ENCODE measurements at places on chromosomes 3 and 15.

DNA sequence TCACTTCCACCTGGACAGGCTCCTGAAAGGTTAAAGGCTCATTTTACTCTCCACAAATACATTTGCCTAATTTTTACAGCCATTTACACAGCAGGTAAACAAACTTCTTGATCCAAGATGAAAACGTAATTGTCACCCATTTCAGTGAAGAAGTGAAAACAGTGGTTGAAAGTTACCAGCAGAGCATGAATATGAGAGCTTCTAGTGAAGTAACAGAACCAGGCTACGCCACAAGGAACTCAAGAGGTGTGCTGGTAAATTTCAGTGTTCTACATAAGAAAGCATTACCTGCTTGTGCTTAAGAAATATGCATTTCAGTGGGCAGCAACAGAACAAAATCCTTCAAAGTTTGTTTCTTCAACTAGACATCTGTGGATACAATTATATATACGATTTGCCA is 113.2 kb downstream of the MECOM start:
- DNase-seq = no peak

- no peak for DNase-seq
Measured at GRCh38 chr3:37890522-37890921, 28.8 kb downstream of the CTDSPL start.

GRCh38 chr3:4507024-4507596 is 14.0 kb downstream of the ITPR1 start:
- no peak for DNase-seq

DNA sequence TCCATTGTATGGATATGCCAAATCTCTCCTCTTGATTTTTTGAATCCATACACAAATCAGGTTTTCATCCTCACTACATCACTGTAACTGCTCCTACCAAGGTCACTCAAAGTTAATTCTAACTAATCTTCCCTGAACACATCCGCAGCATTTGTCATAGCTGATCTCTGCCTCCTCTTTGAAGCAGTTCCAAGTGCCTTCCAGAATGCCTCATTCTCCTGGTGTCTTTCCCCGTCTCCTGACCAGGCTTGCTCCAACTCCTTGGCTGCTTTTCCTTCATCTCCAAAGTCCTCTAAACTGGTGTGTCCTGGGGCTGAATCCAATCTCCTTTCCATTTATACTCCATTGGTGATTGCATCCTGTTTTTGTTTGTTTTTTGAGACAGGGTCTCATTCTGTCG is 26.8 kb downstream of the KLHDC8B start:
- no peak for DNase-seq

GRCh38 chr3:161644891-161645635 is 148.5 kb downstream of the OTOL1 start:
- DNase-seq = no peak

GRCh38 chr3:45724911-45725310 is 35.7 kb downstream of the SACM1L start:
- no peak for DNase-seq

GRCh38 chr3:111737706-111738086 is 121.4 kb upstream of the PHLDB2 start:
- DNase-seq = no peak

GRCh38 chr15:54481819-54482218 is 503.6 kb downstream of the UNC13C start:
- no peak for DNase-seq

DNA sequence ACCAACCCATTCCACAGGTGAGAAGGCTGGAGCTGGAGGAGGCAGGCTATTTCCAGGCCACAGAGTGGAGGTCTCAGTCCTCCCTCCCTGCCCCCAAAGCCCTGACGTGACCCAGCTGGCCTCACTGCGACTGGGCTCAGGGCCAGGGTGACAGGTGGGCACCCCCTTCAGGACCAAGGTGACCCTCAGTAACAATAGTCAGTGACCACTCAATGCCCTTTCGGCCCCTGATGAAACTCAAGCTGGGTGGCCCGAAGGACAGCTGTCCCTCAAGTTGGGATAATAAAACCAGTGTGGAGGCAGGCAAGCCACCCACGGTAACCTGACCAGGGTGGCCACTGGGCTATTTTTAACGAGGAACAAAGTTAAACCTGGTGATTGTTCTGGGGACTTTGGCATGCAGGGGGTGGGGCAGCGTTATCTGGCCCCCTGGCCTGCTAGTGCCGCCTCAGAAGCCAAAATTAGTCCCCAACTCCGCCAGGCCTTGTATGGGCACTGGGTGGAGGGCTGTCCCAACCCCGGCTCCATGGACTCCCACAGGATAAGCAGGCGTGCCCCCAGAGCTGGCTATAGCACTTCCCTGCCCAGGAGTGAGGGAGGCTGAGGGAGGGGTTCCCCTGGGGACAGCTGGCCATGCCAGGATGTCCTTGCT is 1.1 kb downstream of the TNNC1 start:
- DNase-seq = no peak

- DNase-seq = no peak
Measured at GRCh38 chr15:66405615-66406014, 18.9 kb downstream of the MAP2K1 start.
